Posterior vena cava (tissue), 2 donors: ENCODE measurements at places on chromosomes 11 and 22.

DNA sequence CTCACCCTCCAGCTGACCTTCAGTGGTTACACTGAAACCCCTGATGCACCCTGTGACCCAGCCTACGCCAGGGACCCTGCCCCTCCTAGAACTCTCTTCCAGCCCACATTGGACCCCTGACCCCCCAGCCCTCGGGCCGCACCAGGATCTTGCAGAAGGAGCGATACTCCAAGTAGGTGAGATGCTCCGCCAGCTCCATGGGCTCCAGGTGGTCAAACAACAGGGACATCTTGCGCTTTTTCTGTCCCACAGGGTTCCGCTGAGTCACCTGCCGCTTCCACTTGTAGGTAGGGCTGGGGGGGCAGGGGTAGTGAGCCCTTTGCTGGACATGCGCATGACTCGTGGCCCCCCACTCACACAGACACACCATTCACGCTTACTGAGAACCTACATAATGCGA lies 4.1 kb downstream of the RASGRP2 start:
- DNase-seq, result no peak

DNA sequence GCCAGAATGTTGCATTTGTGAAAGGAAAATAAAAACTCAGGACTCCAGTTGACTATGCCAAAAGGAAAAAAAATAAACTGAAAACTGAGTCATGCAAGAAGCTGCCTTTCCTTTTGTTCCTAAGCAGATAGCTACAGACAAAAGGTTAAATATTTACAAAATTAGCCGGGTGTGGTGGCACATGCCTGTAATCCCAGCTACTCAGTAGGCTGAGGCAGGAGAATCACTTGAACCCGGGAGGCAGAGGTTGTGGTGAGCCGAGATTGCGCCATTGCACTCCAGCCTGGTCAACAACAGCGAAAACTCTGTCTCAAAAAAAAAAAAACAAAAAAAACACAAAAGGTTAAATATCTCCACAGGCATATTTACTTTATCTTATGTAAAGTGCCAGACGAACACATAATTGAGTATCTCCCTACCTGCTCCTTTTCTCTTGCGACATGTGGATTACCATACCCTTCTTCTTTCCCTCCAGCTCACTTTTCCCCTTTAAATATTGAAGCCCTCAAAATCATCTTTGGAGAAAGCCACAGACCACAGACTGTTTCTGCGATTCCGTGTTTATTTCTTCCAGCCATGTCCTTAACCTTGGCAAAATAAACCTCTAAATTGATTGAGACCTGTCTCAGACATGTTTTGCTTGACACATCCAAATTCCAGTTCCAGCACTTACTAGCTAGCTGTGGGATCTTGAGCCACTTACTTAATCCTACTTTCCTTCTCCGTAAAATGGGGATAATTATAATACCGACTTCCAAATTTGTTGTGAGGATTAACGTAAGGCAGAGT lies 2.3 kb upstream of the SMPD1 start:
- no peak for DNase-seq

- no peak for DNase-seq
These were observed 89.1 kb upstream of the DBX1 start for GRCh38 chr11:20249378-20249777.

DNA sequence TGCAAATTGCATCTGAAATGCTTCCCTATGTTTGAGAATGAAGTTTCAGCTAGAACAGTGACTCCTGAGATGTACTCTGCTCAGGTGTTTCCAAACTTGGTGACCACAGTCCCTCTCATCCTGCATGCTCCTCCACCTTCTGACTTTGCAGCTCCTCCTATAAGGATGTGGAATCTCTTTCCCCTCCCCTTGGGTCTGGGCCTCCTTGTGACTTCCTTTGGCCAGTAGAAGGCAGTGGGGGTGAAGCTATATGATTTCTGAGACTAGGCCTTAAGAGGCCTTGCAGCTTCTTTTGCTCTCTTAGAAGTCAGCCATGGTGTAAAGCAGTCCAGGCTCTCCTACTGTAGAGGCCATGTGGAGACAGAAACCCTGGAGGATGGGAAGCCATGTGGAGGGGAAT lies 50.7 kb downstream of the CSF2RB start:
- no peak for DNase-seq

- DNase-seq, result no peak
These were observed 688 bp downstream of the PTS start for GRCh38 chr11:112226831-112227401.

DNA sequence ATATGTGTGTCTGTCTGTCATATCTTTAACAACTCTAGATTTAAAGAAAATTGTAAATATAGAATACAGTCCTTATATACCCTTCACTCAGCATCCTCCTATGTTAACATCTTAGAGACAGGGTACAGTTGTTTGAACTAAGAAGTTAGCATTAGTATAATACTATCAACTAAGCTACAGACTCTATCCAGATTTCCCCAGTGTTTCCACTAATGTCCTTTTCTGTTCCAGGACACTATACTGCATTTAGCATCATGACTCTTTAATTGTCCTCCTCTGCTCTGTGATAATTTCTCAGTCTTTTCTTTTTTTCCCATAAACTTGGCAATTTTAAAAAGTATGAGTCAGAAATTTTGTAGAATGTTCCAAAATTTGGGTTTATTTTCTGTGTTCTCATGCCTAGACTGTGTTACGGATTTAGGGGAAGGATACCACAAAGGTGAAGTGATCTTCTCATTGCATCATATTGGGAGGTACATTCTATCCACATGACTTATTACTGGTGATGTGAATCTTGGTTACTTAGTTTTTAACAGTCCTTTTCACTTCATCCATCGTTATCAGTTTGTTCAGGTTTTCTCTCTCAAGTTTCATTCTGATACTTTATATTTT lies 168.4 kb downstream of the SBF2 start:
- no peak for DNase-seq

DNA sequence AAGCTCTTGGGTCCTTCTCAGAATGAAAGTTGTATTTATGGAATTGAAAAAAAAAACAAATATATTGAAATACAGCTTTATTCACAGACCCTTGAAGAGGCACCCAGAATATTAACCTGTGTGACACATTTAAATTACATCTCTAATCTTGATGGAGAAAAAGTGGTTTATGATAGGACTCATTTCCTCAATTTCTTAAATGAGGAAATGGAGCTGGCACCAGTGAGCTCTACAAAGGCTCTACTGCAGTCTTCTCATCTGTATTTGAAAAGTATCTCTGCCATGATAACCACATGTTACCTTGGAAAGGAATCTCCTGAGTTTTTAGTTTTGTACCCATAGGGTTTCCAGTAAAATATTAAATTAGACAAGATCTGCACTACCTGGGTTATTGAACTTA lies 186.5 kb downstream of the HIPK3 start:
- no peak for DNase-seq

- no peak for DNase-seq
These were observed 6.8 kb upstream of the WNT7B start for GRCh38 chr22:45983797-45984196.

DNA sequence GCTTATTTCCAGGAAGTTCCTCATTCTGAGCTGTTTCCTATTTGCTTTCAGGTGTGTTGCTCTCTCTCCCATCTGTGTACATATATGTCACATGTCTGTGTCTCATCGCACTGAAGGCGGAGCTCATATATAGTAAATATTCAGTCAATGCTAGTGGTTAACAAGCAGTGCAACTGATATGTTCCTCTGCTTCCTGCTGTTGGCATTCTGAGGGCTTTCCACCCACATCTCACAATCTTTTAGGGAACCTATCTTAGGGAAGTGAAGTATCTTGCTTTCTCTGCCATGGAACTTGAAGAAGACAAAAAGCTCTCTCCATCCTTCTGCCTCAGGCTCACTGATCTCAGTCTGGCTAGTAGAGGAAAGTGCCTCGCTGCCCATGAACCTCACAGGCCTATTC lies 139.8 kb downstream of the TTC17 start:
- no peak for DNase-seq

DNA sequence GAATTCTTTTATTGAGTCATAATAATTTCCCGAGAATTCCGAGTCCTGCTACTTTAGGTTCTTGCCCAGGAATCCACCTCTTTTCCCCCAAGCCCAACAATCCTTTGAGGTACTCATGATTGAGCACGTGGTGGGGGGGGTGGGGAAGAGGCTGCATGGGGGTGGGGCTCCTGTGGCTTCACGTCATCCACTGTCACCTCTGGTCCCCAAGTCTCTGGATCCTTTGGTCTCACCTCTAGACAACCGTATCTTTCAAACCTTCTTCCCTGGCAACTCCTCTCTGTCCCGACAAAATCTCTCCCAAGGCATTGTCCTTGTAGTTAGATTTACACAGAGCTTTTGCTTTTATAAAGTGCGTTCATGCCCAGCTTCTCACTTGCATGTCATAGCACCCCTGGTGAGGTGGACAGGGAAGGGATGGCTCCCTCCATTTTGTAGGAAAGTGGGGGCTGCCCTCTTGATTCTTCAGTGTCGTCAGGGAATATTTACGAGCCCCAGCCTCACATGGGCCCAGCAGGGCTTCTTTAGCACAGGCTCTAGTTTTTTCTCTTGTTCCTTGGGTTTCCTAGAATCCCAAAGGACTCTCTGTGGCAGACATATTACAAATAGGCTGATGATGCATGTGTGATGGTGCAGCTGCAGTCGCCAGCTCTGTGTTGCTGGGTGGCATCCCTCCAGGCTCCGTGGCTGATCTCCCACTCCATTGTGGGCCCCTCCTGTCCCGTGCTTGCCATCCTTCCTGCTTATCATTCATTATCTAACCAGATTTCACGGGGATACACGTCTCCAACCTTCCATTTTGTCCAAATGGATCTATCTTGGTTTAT lies 8.4 kb downstream of the UCP3 start:
- peak; percentile 15 for DNase-seq

DNA sequence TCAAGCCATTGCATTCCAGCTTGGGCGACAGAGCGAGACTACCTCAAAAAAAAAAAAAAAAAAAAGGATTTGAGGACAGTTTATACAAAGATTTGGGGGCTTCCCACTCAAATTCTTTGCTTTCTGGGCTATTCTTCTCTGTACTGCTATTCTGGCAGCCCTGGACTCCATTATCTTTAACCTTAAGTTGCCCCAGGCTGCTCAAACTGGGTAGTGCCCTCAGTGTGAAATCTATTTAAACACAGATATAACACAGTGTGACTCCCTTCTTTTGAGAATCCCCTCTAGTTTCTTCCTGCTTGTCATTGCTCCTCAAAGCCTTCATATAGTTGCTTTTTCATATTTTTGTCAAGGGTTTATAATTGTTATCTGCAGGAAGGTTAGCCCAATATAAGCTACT lies 49.5 kb upstream of the WEE1 start:
- DNase-seq, result no peak

DNA sequence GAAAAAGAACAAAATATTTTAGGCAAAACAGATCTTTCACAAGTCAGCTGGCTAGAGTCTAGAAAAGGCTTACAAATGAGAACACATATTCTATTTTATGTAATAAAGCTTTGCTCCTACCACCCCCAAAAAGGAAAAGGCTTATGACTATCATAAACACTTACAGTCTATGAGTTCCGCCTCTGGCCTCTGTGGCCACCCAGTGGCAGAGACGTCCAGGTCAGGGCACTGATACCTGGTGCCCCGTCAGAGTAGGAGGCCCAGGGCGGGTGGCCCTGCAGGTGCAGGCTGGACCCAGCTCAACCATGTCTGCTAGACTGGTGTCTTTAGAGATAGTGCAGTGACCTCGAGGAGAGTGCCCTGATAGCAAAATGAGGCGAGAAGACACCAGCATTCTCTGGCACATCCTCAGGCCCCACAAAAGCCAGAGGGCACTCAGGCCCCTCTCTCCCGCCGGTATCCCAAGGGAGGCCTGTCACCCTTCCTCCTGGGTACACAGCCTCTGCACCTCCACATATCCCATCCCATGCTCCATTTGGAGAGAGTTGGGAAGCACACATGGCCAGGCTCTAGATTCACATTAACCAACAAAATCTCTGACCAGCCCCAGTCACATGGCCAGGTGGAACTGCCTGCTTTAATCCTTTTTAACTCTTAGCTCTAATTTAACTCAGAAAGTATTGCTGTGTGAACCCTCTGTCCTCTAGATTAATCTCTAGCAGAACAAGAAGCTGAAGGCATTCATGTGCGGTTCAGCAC lies 27.3 kb upstream of the SERPIND1 start:
- no peak for DNase-seq

GRCh38 chr11:35629914-35630313 lies 11.7 kb downstream of the FJX1 start:
- no peak for DNase-seq

GRCh38 chr11:42337786-42338455 lies 878.5 kb upstream of the LRRC4C start:
- DNase-seq, result no peak

- DNase-seq, result no peak
These were observed 31.0 kb downstream of the NUP50 start for GRCh38 chr22:45194686-45195085.

DNA sequence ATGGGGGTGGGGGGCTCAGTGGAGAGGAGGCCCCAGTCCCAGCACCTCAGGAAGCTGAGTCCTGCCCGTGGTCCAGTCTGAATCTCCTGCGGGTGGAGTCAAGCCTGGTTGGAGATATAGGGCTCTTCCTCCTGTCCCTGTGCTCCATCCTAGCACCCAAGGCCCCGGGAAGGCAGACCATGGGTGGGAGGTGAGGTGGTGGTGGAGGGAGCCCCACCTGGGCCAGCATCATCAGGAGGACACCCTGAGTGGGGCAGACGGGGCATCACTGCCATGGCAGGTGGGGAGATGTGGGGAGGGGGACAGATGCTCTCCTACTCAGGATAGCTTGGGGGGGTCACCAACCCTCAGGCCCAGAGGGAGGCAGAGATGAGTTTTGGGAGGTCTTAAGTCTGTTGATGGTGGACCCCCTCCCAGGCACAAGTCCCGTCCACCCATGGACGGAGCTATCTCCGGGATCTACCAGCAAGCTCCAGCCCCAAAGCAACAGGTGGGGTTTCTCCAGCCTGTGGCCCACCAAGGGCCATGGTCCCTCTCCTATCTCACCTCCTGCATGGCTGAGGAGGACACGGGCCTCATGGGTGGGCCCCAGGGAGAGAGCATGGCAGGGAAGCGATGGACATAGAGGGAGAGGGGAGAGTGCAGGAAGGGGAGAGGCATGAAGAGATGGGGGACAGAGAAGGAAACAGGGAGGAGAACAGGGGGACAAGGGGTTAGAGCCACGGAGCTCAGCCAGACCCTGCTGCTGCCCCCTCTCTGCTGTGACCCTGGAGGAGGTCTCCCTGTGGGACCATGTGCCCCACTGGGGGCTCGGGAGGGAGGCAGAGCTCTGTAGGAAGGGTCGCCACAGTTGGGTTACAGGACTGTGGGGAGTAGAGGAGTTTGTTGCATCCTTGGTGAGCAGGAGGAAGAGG lies 1.3 kb downstream of the MRGPRE start:
- no peak for DNase-seq

- DNase-seq, result no peak
These were observed 32.4 kb downstream of the CNTF start for GRCh38 chr11:58654908-58655296.
